NT2/D1 (cell line): ENCODE measurements at places on chromosomes 5 and 9.

DNA sequence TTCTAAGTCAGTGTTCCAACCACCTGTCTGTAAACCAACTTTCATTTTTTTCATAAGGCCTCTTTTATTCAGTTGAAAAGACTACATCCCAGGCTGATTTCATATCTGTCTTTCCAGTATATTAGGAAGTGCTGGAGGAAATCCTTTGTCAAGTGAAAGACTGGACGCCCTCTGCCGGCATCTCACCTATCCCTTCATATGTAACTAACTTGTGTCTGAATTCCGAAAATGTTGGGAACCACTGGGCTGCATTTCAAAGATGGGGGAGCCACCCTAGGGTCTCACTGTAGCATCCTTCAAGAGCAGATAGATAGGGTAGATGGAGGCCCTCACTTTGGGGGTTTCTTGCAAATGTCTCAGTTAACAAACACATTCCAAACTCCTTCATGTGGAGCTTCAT, 569.8 kb downstream of the CTNND2 start:
- no peak for DNase-seq

- no peak for DNase-seq
These were observed 18.2 kb downstream of the C9orf152 start for GRCh38 chr9:110189559-110190320.

DNA sequence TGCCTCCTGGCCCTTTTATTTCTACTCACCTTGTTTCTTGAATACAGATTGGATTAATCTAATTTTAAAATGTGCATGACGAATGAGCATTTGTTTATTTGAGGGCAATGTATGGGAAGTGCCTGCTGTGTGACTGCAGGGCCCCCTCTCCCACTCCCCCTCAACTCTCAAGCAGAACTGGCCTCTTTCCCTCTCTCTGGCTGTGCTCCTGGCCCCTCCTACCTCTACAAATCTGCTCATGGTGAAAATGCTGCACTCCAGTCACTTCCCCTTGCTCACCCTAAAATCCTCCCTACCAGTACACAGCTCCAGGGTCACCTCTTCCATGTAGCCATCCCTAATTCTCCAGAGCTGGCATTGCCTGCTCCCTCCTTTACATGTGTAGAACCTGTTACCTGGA, 17.2 kb upstream of the NDST1 start:
- no peak for DNase-seq

GRCh38 chr9:86573886-86574285, 219.7 kb upstream of the TUT7 start:
- DNase-seq = no peak

DNA sequence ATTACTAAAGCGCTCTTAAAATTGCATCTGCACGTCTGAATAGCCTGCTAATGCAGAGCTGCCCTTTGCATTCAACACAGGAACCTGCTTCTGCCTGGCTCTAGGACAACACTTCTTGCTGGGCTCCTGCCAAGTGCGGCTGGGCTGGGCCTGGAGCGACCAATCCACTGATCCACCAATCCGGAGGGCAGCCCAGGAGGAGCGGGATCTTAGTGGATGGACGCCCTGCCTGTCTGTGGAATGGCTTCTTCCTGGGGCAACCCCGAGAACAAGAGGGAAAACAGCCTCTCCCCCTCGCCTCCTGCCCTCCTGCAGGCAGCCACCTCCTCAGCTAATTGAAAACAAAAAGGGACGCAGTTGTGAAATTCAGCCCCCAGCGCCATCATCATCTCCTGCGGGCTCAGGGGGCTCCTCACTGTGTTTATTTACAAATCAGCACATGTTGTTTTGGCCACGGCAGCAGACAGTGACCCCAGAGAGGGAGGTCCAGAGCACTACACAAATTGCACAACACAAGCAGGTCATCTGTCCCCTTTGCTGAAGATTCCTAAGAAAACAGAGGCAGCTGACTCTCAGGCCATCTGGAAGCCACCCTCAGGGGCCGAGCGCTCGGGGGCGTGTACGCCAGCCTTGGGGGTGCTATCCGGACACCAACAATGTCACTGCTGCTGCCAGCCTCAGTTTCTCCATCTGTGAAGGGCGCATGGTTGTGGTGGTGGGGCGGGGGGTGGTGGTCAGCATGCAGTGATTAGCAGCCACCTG, 57.3 kb downstream of the GADD45G start:
- DNase-seq = peak; percentile 97

DNA sequence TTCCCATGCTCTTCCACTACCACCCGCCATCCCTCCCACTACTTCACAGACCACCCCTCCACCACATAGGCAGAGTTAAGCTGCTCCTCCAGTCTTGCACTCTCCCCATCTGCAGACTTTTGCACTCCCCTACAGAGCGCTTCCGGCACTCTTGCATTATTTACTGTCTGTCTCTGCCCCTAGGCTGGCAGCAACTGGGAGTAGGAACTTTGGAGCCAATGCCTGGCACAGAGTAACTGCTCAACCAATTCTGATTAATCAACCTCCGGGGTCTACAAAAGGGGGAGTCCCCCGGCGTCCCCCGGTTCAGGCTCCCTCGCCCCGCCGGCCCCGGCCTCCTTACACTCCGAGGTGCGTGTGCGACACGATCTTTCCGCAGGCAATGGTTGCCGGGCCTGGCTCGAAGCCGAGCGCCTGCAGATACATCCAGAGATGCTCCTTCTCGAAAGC, 498 bp downstream of the HAUS6 start:
- DNase-seq = no peak

DNA sequence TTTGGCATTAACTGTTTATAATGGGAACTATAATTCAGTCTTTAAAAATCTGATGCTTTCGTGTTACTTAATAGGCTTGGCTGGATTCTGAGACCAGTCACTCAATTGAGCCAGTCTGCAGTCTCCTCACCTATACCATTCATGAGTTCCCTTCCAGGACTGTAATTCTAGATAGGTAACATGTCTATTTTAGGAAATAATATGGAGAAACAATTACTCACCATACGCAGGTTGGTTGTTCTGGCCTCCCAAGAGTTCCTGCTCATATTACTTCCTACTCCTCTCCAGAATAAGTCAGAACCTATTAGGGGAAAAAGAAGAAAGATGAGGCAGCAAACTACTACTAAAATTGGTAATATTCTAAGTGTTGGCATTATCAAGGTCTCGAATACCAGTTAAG, 4.5 kb upstream of the IARS1 start:
- DNase-seq = no peak

DNA sequence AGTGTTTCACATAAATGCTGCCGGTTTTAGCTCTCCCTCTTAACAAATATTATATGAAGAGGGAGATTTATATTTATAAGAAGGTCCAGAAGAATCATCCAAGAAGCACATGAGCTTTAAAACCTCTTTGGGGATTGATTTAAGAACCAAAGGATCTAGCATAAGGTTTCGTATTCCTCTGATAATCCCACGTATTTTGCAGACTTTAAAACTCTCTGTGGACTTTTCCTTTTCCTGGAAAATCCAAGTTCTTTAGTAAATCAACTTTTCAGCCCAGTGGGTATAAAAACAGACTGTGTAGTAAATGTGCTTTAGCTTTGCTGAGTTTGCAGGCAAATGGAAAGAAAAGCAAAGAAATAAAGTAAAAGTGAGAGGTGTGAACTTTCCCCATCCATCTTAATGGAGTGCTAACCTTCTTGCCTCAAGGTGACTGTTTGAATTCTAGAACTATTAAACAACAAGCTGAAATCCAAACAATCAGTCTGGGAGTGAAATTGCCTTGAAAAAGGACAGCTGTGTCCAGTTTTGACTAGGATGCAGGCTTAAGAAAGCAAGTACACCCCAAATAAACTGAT, 363.4 kb upstream of the SLC24A2 start:
- no peak for DNase-seq

GRCh38 chr9:121895358-121895757, 197.8 kb downstream of the TTLL11 start:
- no peak for DNase-seq

- DNase-seq = peak; percentile 18
These were observed 45.3 kb downstream of the RAPGEF6 start for GRCh38 chr5:131589510-131590348.

DNA sequence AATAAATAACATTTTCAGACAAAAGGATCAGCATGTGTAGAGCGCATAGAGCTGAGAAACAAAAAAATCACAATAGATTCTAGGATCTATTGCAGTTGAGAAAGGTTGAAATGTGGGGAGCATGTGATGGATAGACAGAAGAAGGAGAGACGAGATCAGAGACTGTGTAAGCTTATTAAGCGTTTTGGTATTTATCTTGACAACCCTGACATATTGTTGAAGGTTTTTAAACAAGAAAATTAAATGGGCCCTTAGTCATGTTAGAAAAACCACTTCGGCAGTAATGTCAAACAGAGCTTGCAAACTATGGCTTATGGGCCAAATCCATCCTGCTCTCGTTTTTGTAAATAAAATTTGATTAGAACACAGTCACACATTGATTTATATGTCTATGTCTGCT, 200.5 kb upstream of the KLF4 start:
- DNase-seq = no peak

- DNase-seq = peak; percentile 84
These were observed at the start of gene PURA for GRCh38 chr5:140113699-140114263. Gene PURA (plus strand): TSS chr5:140114109. CDS start chr5:140114182, 73 bp downstream.

- no peak for DNase-seq
These were observed 19.9 kb upstream of the ZSWIM6 start for GRCh38 chr5:61311836-61312808.

DNA sequence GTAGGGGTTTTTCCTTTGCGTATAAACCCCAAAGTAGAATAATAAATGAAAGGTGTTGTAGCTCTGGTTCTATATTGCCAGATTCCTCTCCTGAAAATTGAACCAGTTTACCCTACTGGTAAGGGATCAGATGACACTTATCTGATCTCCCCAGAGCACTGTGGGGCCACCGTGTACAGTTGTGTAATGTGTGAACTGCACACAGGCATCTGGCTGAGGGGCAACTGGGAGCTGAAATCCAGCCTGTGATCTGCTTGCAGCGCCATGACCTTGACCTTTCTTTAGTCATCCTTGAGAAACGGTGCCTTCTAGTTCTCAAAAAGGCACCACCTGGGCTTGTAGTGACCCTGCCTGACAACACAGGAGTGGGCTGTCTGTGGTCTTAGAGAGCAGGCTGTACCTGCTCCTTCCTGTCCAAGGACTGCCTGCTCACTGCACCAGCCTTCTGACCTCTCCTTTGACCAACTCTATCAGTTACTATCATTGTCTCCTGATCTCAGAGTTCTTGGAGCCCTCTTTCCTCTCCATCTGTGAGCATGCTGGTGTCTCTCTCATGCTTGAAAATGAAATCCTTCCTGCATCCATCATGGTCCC, 40.2 kb downstream of the PDE6A start:
- no peak for DNase-seq

- DNase-seq = no peak
These were observed 62.3 kb upstream of the ZFR start for GRCh38 chr5:32506799-32507198.

DNA sequence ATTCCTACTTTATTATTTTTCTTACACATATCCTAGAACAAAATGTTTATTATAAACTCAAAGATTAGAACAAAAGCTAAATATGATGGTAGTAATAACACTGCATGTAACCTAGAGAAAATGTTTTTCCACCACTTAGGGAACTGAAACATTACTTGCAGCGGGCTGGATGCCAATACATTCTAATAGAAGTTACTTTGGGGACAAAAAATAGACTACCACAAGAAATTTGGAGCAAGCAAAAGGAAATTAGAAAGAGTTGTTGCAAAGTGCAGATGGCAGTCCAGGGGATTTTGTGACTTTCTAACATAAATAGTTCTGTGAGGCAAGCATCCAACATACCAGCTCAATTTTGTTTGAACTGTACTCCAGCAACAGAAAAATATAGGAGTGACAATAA, 255.3 kb upstream of the GRIN3A start:
- no peak for DNase-seq

- DNase-seq = peak; percentile 55
These were observed 23.4 kb downstream of the LCP2 start for GRCh38 chr5:170273968-170274710.

GRCh38 chr5:107915176-107915812, 244.6 kb upstream of the EFNA5 start:
- DNase-seq = no peak

- no peak for DNase-seq
These were observed 385.3 kb upstream of the WWC1 start for GRCh38 chr5:167905919-167906853.

- DNase-seq = no peak
These were observed 25.2 kb downstream of the SHC3 start for GRCh38 chr9:89153232-89154017.

- DNase-seq = no peak
These were observed 58.5 kb upstream of the MYO10 start for GRCh38 chr5:16994565-16994964.

DNA sequence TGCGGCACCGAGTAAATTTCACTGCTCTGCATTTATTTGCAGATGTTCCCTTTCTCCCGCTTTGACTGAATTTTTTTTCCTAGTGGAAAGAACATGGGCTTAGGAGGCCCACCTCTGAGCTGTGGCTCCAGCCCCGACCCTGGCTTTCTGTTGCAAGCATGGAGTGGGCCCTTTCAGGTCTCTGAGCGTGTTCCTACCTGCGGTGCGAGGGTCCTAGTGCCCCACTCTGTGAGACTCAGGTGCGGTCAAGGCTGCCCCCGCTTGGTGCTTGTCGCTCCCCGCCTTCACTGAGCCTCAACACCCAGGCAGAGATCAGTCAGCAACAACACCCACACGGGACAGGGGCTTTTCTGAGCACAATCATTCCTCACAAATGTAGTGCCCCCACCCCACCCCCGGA, 32.0 kb downstream of the SLC6A3 start:
- no peak for DNase-seq

- DNase-seq = peak; percentile 79
These were observed 53.5 kb upstream of the GRIN3A start for GRCh38 chr9:101791938-101792337.

DNA sequence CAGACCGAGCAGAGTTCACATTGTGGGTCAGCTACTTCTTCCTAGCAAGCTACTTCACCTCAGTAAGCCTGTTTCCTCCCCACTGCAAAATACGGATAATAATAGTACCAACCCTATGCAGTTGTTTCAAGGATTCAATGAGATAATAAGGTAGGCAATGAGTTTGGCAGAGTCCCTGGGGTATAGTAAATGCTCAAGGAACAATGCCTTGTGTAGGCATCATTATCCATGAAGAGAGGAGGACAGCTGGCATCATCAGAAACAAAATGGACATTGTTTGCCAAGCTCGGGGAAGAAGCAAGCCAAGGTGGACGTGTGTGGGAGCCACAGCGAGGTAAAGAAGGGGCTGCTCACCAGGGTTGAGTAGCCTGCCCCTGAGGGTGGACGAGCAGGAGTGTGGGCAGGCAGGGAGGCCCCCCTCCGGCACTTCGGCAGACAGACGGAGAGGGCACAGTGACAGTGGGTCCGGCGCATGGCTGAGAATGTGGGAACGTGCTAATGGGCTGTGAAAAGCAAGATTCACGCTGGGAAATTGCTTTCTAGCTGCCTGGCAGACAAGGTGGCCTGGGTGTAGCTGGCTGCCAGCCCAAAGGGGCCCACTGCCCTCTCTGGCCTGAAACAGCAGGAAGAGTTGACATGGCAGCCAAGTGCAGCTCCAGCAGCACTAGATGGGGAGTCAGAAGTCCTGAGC, 10.1 kb downstream of the CAMK2A start:
- DNase-seq = no peak

GRCh38 chr9:36872641-36873040, 161.4 kb downstream of the PAX5 start:
- no peak for DNase-seq

- no peak for DNase-seq
These were observed 197.4 kb upstream of the ELL2 start for GRCh38 chr5:96159043-96159442.

- DNase-seq = no peak
These were observed 100.0 kb downstream of the ZSWIM6 start for GRCh38 chr5:61431923-61432620.
